NCI-H2081 (cell line): ENCODE measurements at places on chromosomes 1 and 21.

DNA sequence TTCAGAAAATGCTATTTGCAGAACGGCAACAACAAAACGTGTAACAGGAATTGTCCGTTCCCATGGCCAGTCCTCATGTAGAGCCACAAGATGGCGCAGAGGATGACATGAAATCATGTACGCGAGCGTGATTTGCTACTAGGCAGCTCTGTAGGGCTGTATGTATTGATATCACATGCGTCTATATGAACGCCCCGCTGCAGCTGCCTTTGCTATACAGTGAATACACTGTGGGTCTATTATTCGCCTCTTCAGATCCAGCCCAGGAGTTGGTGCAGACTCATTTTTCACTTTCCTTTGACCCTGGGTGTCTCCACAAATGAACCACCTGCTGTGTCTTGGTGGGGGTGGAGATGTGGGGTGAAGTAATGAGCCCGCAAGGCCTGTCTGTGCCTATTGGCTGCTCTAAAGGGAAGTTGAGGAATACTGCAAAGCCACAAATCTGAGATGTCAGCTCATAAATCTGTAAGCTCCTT lies 361.5 kb downstream of the KIF26B start:
- no peak for DNase-seq

DNA sequence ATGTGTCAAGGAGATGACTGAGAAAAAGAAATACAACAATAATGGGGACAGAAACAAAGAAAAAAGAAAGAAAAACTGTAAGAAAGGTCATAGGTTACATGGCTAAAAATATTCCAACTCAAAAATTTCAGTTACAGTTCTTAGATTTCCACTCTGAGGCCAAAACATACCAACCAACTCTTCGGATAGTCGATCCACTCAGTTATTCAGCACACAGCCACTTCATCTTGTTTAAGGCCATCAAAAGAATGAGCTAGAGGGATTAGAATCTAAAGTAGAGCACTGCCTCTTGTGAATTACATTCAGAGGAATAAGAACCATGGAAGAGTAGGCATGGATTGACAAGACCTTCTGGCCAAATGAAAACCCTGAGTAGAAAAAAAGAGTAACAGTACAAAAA lies 277.0 kb downstream of the MRPL39 start:
- DNase-seq, result no peak

DNA sequence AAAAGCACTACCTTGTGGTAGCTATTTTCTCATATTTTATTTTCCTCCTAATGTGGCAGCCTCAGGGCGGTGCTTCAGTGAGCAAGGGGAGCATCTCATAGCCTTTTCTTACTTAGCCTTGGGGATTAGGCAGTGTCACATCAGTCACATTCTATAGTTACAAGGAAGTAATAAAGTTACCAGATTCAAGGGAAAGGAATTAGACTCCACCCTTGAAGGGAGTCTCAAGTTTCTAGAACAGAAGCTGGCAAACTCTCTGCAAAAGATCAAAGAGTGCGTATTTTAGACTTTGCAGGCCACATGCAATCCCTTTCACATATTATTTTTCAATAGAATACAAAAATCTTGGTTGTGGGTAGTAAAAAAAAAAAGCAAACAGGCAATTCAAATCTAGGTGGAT lies 350.4 kb downstream of the AMY1C start:
- DNase-seq, result no peak

DNA sequence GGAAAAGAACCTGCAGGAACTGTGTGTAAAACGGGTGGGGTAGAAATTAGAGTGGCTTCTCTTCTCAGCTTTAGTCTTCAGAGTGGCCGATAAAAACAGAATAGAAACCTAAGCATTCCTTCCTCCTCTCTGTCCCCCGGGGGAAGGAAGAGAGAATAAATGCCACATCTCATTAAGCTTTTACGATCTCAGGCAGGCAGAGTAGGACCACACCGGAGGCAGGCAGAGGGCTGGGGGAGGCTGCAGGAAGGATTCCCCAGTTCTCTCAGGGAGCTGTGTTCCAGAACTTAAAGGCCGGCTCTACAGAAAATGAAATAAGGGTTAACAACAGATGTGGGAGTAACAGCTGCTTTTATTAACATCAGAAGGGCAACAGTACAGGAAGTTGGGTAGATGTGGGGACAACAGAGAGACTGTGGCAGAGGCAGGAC lies 24.5 kb upstream of the MEF2D start:
- DNase-seq, result no peak

DNA sequence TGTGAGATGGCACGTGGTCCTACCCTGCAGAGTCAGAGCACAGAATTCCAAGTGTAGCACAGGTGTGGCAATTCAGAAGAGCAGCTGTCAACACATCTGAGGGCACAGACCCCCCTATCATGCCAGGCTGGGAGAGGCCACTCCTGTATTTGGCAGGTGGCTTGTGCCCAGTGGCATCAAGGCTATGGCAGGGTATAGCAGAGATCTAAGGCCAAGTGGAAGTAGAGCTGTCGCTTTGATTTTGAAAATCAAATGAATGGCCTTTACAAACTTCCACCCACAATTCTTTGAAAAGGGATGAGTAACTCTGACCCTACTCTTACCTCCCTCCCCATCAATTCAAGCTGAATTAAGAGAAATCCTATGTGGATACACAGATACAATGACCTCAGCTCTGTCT lies 13.4 kb downstream of the C1orf116 start:
- no peak for DNase-seq
